ENCODE measurements at places on chromosomes 16 and 17.

DNA sequence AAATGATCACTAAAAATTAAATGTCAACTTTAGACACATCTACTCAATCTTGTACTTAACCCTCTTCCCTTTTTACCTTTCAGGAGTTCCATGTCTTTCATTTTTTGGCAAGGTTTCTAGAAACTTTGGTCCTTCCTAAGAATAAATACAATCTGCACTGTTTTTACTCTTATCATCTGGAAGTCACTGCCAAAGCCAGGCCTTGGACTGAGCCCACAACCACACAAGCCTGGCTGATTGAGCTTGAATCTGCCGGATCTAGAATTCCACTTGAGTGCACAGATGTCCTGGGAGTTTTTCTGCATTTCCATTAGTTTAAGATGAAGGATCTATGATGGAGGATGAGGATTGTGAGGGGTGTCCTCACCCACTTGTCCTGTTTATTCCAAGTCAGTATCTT lies 126.1 kb downstream of the VPS53 start:
- DNase-seq: no peak

GRCh38 chr17:80283116-80283852 lies 22.6 kb downstream of the RNF213 start:
- DNase-seq: no peak

DNA sequence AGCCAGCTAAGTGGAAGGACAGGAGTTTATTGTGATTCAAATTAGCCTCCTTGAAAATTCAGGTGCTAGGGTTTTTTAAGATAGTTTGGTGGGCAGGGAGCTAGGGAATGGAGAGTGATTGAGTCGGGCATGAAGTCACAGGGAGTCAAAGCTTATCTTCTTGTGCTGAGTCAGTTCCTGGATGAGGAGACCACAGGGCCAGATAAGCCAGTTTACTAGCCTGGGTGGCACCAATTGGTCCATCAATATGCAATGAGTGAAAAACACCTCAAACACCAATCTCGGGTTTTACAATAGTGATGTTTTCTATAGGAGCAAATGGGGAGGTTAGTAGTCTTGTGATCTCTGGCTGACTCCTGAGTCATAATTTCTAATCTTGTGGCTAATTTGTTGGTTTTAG lies 165.1 kb downstream of the ABCC12 start:
- no peak for DNase-seq

GRCh38 chr17:27217631-27218030 lies 76.3 kb upstream of the WSB1 start:
- no peak for DNase-seq

GRCh38 chr16:9102379-9102778 lies 10.9 kb downstream of the HAPSTR1 start:
- DNase-seq: no peak

DNA sequence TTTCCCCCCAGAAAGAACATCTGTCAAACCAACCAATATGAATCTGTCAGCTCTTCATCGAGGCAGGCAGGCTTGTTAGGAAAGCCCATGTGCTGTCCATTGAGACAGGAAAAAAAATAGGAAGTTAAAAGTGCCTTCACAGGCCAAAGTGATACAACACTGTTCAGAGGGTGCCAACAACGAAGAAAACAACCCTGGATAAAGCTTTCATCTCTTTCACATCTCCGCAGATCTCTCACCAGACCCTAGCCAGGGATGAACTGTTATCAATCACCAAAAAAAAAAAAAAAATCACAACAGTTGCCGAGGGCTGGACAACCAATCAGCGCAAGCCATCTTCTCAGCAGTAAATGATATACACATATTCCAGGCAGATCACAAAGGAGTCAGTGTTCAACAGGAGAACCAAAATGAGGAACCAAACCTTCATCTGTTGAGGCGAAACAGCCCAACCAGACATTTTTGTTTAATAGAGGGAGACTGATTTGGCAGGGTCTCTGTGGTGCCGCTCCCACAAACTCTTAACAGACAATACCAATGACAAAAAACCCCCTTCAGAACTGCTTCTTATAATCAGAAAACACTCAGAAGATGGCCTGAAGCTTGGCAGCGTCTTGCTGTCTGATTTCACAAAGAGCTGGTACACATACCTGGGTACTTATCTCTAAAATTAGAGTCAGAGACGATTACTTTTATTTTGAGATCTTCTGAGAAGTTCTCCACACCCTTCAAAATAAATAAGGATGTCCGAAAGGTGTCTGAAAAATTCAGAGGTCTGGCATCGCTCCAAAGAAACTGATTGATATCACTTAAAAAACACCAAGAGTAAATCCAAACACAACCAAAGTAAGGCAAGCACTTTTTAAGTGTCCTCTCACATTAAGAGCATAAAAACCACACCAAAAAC lies 1.8 kb downstream of the MAP3K14 start:
- no peak for DNase-seq

DNA sequence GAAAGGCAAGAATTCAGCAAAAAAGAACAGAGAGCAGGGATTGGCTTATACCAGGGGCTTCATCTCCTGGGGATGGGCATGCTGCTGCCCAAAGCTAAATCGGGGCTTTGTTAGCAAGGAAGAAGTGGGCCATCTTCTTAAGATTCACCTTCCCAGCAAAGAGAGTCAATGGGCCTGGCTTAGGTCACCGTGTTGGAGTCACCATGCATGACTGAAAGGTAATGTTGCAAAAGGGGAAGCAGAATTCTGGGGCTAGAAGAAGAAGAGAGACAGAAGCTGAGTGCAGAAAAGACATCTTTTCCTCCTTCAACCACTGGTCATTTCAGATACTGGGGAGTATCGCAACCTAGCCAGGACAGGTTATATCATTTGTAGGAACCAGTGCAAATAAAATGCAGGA lies 76.3 kb upstream of the KIFC3 start:
- no peak for DNase-seq

- no peak for DNase-seq
Observed at GRCh38 chr17:75044716-75045115, 2.1 kb downstream of the ATP5PD start.

- no peak for DNase-seq
Observed at GRCh38 chr16:27759967-27760788, 210.2 kb downstream of the KATNIP start.

GRCh38 chr17:17001874-17002520 lies 30.1 kb upstream of the TNFRSF13B start:
- peak; percentile 85 for DNase-seq

DNA sequence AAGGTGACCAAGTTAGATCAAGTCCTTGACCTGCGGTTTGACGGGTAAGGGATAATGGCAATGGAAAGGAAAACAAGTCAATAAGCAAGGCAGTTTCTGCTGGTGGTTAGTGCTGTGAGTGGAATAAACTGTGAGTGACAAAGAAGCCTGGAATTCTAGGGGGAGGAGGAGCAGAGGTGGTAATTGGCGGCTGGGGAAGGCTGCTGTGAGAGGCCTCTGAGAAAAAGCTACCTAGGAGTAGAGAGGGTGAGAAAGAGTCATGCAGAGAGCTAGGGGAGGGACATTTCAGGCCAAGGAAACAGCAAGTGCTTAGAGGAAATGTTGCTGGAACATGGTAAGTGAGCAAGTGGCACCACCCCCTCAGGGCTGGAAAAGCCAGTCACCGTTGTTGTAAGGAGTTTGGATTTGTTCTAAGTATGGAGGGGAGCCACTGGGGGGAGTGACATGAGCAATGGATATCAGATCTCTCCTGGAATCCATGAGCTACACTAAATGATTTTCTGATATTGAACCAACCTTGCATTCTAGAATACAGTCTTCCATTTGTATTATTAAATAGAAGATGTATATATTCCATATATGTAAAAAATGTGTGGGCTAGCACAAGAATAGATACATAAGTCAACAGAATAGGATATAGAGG lies 6.7 kb downstream of the NLRC3 start:
- DNase-seq: no peak

DNA sequence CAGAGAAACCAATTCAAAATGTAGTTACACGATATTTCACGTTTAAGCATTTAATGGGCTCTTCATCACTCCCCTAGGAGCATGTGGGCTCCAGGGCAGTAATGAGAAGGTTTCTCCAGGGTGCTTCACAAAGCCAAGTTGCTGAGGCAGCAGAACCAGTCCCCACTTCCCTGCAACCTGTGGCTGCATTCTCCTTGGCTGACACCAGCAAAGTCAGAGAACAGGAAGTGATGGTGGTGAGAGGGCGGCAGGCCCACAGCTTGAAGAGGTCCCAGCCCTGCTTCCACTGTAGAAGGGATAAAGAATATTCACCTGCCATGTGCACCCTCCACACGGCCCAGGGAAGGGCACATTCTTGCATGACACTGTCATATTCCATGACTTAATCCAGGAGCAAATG lies 133.2 kb downstream of the CBLN1 start:
- no peak for DNase-seq

Data from GM19239 (cell line).